ENCODE measurements at places on chromosomes 6 and 20.

- DNase-seq = no peak
Observed at GRCh38 chr6:155181498-155181897, 82.3 kb upstream of the CLDN20 start.

GRCh38 chr20:25389858-25390537, 637 bp downstream of the ABHD12 start:
- DNase-seq = no peak

- no peak for DNase-seq
Observed at GRCh38 chr6:36345681-36346466, 9.2 kb upstream of the BNIP5 start.

DNA sequence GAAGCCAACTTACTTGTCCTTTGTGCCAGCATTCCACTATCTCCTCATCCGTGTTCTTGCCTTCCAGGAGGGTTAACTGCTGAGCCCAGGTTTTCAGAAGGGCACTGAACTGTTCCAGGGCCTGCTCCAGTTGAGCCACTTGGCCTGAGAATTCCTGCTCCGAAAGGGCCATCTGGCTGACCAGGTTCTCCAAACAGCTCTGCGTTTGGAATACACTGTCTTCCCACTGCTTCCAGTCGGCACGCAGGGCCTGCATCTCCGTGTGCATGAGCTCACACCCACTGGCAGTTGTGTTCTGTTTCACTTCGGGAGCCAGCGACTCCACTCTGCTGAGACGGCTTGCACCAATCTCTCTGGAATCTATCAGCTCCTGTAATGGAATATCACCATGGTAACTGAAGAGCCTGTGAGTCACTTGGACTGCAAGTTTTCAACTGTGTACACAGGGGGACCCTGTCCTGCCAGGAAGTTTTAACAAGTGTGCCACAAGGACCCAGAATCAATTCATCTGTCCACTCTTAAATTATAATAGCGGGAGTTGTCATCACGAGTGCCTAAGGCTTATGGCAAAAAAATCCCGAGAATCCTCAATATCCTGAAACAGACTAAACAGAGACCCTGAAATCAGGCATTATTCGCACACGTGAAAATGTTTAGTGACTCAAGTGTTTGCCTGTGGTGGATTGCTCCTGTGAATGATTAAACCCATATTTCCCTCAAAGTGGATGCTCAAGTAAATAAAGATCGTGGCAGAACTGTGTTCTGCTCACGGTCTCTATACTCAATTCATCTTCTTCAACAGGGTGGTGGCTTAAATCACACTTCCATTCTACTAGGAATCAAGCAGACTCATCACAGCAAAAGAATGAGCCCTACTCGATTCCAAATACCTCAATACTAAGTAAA, 255.9 kb downstream of the SYNE1 start:
- no peak for DNase-seq

DNA sequence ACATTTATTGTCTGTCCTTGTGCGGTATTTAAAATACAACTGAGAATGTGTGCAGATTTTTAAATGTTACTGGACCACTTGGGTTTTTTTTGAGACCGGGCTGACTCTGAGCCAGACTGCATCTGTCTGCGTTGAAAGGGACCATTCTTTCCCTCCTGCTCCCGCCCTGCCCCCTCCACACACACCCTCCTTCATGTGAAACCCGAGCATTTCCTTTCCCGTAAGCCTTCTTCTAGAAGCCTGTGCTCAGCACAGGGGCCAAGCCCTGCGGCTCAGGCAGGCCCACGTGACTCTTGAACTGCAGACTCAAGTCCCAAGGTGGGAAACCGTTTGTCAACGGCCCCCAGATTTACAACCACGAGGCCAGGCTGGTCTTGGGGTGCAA, 82.7 kb upstream of the FOXC1 start:
- DNase-seq = no peak

- DNase-seq = peak; percentile 68
Observed at GRCh38 chr20:45322952-45323383, 14.9 kb upstream of the MATN4 start.

DNA sequence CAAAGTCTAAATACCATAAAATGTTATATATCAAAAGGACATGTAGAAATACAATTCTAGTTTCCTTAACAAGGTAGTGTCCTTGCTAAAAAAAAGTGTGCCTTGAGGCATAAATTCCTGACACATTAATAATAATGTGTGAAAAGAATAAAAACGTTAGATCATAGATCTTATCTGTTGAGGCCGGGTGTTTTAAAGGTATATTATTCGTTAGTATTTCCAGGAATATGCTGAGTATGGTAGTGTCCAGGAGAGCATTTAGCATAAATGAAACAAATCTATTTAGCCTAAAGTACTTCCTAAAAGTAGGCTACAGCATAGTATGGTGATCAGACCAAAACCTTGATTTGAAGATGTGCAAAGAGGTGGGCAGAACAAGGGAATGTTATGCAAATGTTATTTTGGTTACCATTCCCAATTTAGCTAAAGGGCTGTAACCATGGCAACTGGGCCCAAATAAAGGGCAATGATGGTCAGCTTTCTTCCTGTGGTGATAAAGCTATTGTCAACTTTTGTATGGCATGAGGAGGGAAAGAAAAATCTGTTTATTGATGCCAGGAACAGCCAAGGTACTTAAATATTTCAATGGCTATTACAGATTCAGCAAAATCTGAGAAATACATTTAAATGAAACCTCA, 18.9 kb downstream of the MKKS start:
- no peak for DNase-seq

- DNase-seq = no peak
Observed at GRCh38 chr6:170165085-170165470, 125.8 kb downstream of the DLL1 start.

DNA sequence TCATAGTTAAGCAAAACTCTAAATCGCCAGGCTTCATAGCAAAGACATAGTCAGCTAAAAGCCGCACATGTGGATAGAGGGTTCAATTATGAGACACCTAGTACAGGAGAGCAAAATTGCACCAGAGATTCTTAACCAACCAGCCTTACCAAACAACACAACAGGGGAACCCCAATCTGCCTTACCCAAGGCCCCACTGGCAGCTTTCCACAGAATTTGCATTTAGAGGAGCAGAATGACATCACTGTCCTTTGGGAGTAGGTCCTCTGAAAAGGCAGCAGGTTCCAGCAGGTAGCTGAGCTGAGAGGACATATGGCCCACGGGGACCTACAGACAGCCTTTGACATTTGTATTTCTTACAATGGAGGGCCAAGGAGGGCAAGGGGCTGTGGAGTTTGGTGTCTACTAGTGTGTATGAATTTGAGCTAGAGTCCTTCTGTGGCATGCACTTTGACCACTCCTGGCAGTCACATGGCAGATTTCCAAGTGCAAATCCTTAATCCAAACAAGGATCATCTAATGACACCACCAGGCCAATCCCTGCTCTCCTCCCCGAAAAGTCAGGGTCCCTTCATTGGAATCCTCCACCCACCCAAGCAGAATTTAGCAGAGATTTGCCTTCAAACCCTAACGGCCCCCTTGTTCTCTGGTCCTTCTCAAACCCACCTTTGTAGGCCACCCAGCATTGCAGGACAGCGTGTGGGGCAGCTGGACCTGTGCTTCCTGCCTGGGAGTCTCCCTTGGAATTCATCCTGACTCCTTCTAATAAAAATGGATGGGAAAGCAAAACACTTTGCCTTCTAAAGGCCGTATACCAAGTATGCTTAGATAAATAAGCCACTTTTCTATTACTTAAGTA, 171.2 kb upstream of the SUPT3H start:
- no peak for DNase-seq

DNA sequence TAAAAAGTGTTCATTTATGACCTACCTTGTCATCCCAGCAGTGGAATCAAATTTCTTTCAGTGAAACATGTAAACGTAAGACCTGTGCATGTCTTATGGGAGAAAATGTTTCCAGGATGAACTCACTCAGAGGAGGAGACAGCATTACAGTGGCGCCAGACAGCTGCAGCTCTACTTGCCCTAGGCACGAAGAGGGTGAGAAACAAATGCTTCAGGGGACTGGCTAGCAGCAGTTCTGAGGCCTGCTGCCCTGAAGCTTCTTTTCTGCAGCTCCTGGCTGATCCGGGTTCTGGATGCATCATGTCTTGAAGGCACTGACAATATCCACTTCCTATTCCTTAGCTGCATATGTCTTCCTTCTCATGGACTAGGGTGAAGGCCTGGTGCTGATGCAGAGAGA, 120.2 kb downstream of the QRSL1 start:
- no peak for DNase-seq

DNA sequence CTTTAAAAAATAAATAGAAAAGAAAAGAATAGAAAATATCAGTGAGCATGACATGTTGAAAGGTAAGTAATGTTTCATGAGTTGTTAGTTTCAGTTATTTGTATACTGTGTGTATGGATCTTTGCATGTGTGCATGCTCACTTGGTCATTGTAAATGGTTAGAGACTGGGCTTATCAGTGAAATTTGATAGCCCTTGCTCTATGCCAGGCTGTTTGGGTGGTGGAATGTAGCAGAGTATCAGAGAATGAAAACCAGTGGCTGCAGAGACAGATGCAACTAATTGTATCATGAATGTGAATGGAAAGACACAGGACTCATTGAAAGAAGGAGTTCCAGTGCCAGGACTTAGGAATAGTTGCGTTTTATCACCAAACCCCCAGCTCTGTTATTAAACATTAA, 4.2 kb downstream of the GSTA2 start:
- no peak for DNase-seq

DNA sequence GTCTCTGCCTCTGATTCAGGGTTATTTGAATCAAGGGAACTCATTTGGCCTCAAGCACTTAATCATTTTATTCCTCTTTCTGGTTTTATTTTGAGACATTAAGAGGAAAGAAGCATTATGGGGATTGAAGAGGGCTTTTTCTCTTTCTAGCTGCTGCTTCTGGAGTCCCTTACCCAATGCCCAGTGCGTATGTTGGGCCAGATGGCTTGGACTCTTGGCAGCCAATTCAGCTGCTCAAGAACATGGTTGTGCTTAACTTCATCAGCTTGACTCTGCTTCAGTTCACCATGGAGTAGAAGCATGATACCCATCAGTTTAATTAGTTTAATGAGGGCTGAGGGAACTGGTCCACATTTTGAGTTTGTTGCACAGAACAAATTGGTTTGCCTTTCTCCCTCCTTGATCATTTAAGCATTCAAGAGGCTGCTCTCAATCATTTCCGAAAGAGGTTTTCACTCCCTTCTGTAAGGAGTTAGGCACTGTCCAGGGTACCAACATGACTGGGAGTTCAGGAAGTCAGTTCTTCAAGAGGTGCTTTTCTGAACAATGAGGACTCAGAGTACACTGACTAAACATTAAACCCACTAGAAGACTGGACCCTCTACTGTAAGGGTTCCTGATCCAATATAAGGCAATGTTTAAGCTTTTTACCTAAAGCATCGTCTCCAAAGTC, 14.6 kb downstream of the PDYN start:
- no peak for DNase-seq

DNA sequence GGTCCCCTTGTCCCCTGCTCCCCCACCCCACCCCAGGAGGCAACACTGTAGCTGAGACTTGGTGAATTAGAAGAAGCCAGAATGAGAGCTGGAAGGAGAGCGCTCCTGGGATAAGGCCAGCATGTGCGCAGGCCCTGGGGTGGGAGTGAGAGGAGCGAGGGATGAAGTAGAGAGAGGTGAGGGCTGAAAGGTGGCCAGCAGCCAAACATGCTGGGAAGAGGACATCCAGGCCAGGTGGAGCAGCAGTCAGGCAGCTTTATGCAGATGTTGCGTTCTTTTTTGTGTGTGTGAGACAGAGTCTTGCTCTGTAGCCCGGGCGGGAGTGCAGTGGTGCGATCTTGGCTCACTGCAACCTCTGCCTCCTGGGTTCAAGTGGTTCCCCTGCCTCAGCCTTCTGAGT, 2.2 kb upstream of the BPIFB1 start:
- no peak for DNase-seq

GRCh38 chr6:111978532-111979149, 75.3 kb upstream of the CCN6 start:
- DNase-seq = no peak

GRCh38 chr6:90537027-90537426, 49.8 kb downstream of the MAP3K7 start:
- DNase-seq = no peak

DNA sequence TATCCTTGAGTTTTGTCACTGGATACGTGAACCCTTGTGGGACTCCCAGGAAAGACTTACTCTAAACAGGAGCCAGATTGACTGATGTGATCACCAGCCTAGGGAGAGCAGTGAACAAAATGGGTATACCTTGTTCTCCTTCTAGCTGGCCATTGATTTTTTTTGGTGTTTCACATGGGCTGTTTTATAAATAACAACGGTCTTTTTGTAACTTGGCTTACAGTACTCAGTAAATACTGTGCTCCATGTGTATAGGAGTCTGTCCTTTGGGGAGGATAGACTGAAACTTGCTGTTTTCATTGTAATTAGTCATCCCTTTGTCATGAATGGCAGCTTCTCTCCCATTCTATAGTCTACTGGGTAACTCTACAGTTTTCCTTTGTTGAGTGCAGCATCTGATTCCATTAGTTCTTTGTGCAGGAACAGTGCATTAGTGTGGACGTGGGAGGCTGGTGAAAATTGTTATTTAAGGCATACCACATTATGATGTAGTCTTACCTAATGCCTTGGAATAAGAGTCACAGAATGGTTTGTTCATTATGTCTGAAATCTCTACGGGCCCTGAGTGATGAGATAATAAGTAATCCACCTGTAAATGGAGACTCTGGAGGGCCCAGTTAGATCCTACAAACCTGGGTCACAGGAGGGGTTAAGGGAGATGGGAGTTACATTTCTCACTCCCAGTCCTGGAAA, 89.5 kb downstream of the TIAM2 start:
- DNase-seq = no peak

DNA sequence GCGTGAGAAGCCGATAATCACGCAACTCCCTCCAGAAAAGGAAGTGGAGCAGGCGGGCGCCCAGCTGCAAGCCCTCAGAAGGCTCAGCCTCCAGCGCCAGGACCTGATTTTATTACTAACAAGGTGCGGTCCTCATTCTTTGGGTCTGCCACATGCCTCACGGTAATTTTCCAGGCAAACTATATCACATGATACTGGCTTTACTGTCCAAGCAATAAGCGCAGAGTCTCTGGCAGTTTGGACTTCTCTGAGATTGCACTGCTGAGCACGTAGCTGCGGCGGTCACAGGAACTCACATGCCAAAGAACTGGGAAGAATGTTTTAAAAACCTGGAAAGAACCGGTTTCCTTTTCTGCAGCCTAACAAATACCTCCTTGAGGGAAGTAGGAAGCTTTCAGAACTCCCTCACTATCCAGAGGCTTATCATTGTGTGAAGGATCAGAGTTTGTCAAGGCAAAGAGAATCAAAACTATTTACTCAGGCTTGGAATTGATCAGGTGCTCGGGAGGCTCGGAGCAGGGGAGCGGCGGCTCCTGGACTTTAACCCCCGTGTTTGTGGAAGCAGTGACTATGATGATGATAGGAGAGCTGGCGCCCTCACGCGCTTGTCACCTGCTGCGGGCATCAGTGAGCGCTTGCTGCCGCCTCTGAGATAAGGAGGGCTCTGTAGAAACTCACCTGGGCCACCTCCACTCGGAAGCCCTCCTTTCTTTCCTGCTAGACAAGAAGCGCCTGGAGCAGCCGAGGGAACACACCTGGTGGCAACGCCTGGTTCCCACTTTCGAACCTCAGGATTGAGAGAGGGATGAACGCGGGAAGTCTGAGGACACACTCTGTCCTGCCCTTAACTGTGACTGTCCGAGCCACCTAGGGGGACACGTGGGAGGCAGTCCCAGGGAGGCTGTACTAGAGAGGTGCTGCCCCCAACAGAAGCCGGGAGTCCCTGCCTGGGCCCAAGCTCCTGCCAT, 27.2 kb upstream of the SYNJ2 start:
- no peak for DNase-seq
